Panc1 (cell line): ENCODE measurements at places on chromosomes 1 and 21. TPM values are rescaled to one million over a fixed set of nuclear protein-coding genes. Genes with fewer than 3 reads are reported as not detected.
A peak's percentile ranks its signal among the peaks of the same experiment; 100 is the strongest.

DNA sequence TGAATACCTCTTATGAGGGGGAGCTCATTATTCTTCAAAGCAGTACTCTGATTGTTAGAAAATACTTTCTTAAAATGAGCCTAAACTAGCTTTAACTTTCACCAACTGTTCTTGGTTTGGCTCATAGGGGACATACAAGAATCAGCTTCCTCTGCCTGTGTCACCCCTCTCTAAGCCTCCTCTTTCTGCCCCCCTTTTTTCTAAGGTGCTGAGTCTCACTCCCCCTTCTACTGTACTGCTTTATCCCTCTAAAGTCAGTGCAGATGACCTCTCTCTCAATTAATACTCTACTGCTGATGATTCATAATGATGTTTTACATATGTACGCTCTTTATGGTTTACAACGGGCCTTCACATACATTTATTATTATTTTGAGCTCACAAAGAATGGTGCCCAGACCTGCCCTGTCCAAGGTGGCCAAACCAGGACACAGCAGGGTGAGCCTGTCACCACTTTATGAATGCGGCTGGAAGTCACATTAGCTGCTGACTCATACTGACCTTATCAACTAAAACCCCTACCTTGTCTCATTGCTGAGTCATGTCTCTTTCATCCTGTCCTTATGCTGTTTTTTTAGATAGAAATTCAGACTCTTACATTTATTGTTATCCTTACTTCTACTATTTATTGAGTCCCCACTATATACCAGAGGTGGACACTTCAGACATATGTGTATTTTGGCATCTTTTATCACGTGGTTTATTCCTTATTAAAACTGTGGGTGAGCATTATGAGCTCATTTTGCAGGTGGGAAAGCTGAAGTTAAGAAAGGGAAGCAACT, 126.9 kb downstream of the RNF220 start:
- no peaks in the 10 kb centered on the region for H3K27me3 ChIP-seq
- no peak for DNase-seq
- H3K36me3 ChIP-seq, result no peaks in the 10 kb centered on the region
- no peak overlapping the region for H3K4me3 ChIP-seq
- H3K4me1 ChIP-seq, result peaks cover 15% of the 10 kb centered on the region

- peaks cover 34% of the 10 kb centered on the region for H3K4me1 ChIP-seq
- peak overlapping the region; percentile 98 for H3K27ac ChIP-seq
- H3K27me3 ChIP-seq, result no peaks in the 10 kb centered on the region
- H3K4me3 ChIP-seq, result peak overlapping the region; percentile 70
These were observed 905 bp downstream of the LIX1L start for GRCh38 chr1:145956781-145957442.

DNA sequence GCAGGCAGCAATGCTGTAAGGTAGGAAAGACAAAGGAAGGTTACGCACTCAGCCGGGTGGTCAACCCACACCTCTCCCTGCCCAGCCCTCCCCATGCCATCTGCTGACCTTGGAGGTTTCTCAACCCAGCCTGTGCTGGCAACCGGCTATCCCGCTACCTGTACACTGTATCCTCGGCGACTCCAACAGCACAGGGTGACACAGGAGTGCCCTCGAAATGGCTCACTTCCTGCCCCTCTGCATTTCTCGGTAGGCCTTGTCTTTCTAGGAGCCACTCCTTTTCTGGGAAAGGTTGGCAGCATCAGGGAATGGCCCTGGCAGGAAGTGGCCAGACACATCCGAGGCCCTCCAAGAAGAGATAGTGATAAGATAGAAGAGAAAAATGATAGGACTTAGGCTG, 124.0 kb downstream of the PROX1 start:
- no peak overlapping the region for H3K27ac ChIP-seq
- no peaks in the 10 kb centered on the region for H3K27me3 ChIP-seq
- no peaks in the 10 kb centered on the region for H3K36me3 ChIP-seq
- H3K4me1 ChIP-seq, result no peaks in the 10 kb centered on the region; the same call in none of the 2 replicates

DNA sequence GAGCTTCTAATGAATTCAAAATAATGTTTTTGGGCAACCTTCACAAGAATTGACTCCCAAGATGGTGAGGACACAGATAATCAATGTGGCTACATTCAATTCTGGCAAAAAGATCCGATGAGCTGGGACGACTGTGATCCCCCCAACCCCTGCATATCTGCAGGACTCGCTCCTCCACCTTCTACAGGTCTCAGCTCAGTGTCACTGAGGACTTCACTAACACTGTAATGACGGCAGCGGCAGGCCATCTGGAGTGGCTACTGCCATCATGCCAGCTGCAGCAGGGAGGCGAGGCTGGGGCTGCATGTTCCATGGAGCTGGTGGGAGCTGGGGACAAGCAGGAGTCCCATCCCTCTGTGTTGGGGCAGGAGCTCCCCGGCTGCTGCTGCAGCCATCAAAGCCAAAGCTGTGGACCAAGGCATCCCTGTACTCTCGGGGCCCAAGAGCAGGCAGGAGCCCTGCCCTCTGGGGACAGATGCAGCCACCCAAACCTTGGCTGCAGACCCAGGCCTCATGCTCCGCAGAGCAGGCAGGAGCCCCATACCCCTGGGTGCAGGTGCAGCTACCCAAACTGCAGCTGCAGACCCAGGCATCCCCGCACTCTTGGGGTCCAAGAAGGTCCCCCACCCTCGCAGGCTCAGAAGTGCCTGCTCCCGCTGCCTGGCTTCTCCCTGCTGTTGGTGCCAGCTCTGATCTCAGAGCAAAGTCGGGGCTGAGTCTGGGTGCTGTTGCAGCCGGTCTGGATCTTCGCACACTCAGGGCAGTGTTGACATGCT, 12.2 kb upstream of the DHRS3 start:
- DNase-seq, result no peak
- no peaks in the 10 kb centered on the region for H3K27me3 ChIP-seq
- no peak overlapping the region for H3K4me3 ChIP-seq
- H3K27ac ChIP-seq, result no peak overlapping the region

GRCh38 chr1:162279136-162279498, 97.5 kb downstream of the SPATA46 start:
- no peak overlapping the region for H3K4me3 ChIP-seq
- no peaks in the 10 kb centered on the region for H3K27me3 ChIP-seq
- H3K4me1 ChIP-seq, result peaks cover 36% of the 10 kb centered on the region

- H3K27ac ChIP-seq, result 0 out of 2 replicates have a peak overlapping the region, but pooled peaks have one; percentile 7
- no peak overlapping the region for H3K4me3 ChIP-seq
- no peaks in the 10 kb centered on the region for H3K27me3 ChIP-seq
- no peaks in the 10 kb centered on the region for H3K36me3 ChIP-seq
- no peak for DNase-seq
- no peaks in the 10 kb centered on the region for H3K4me1 ChIP-seq
These were observed 148.1 kb downstream of the NRIP1 start for GRCh38 chr21:14916676-14917141.

- H3K36me3 ChIP-seq, result no peaks in the 10 kb centered on the region
- H3K27me3 ChIP-seq, result no peaks in the 10 kb centered on the region
- H3K27ac ChIP-seq, result no peak overlapping the region
- no peak overlapping the region for H3K4me3 ChIP-seq
These were observed 62.3 kb downstream of the ZNF644 start for GRCh38 chr1:90959352-90960206.

- no peaks in the 10 kb centered on the region for H3K4me1 ChIP-seq
- H3K27me3 ChIP-seq, result no peaks in the 10 kb centered on the region
- no peak for DNase-seq
These were observed 70.2 kb upstream of the S1PR1 start for GRCh38 chr1:101166583-101167120.

DNA sequence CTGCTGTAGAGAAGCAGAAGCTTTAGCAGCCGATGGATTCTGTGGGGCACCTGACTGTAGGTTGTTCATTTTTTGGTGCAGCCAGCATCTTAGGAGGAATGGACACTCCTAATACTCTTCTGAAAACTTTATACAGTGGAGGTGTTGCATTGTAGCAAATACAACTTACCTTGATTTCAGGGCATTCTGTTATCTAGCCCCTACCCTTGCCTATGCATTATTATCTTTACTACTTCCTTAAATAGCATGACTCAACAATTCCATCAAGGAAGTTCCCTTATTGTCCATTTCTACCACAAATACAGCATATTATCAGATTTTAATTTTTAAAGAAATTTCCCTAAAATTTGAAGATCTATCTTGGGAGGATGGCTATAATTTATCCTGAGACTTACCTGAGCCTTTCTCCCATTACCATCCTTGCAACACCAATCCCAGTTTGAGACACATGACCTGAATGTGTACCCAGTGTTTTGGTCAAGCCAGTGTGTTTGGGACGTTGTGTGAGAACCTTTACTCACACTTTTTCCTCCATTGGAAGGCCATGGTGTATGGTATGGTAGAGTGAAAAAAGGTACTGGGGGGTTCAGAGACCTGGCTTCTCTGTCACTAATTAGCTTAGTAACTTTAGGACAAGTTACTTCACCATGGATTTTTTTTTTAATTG, 9.2 kb downstream of the POU2F1 start:
- no peak overlapping the region for H3K27ac ChIP-seq
- DNase-seq, result no peak
- no peak overlapping the region for H3K4me3 ChIP-seq
- H3K36me3 ChIP-seq, result no peaks in the 10 kb centered on the region
- H3K4me1 ChIP-seq, result peaks cover 22% of the 10 kb centered on the region; the same call in 1 of the 2 replicates
- no peaks in the 10 kb centered on the region for H3K27me3 ChIP-seq

DNA sequence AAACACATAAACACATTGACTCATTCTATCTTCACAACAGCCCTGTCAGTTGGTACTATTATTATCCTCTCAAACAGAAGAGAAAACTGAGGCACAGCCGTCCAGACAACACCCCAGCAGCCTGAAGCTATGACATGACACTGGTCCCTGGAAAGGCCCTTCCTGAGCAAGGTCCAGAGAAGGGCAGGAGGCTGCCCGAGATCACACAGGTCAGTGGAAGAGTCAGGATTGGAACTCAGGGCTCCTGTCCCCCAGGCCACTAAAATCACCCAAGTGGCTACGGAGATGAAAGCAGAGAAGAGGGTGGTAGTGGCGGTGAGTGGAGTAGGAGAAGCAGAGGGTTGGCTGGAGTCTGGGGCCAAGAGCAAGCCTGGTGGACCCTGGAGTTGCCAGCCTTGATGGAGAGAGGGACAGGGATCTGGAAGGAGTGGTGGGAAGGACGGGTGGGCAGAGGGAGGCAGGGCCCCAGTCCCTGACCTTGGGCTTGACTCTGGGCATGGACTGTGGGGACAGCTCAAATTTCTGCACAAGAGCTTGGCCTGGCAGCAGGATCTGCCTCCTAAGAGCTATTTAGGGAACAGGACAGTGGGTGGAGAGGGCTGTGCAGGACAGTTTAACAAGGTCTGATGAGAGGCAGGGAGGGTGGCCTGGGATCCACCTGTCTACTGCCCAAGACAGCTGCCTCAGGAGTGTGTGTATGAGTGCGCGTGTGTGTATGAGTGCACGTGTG, 15.8 kb downstream of the MYOM3 start:
- DNase-seq, result no peak
- H3K27me3 ChIP-seq, result no peaks in the 10 kb centered on the region
- no peak overlapping the region for H3K27ac ChIP-seq
- no peaks in the 10 kb centered on the region for H3K36me3 ChIP-seq

- no peak overlapping the region for H3K4me3 ChIP-seq
- no peak overlapping the region for H3K27ac ChIP-seq
- no peaks in the 10 kb centered on the region for H3K36me3 ChIP-seq
- no peaks in the 10 kb centered on the region for H3K4me1 ChIP-seq
- DNase-seq, result no peak
- H3K27me3 ChIP-seq, result no peaks in the 10 kb centered on the region
These were observed 500.7 kb upstream of the NFIA start for GRCh38 chr1:60581455-60582220.

DNA sequence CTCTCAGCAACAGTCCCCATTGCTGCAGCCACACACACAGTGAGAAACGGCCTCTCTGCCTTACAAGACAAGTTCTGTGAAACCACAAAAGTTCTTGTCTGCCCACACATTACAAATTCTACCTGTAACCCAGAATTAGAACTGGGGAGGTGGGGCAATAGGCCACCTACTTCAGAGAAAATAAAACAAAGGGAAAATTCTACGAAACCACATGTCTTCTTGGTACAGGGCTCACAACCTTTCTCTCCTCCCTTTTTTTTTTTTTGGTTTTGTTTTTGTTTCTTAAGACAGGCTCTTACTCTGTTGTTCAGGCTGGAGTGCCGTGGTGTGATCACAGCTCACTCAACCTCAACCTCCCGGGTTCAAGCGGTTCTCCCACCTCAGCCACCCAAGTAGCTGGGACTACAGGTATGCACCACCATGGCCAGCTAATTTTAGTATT, 30.2 kb downstream of the LPAR3 start:
- H3K27me3 ChIP-seq, result no peaks in the 10 kb centered on the region
- no peaks in the 10 kb centered on the region for H3K36me3 ChIP-seq
- no peaks in the 10 kb centered on the region for H3K4me1 ChIP-seq
- H3K4me3 ChIP-seq, result no peak overlapping the region
- no peak overlapping the region for H3K27ac ChIP-seq

DNA sequence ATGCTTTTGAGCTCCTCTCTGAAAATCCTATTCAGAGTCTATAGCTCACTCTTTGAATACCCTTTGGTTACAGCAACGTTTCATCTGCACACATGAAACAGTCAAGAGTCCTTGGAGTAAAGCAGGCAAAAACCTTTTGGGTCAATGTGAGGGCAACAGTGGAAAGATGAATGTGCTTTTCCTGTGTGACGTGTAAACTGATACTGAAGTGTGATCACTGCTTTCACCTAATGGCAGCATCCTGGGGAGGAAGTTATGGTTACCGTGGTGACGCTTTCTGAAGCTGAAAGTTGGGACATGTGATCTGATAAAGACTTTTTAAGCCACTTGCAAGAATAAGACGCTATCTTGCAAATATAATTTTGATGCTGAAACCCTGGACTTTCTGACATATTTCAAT, 160.0 kb downstream of the SEC16B start:
- H3K27ac ChIP-seq, result no peak overlapping the region
- no peaks in the 10 kb centered on the region for H3K27me3 ChIP-seq
- no peaks in the 10 kb centered on the region for H3K36me3 ChIP-seq
- H3K4me1 ChIP-seq, result no peaks in the 10 kb centered on the region
- DNase-seq, result no peak

DNA sequence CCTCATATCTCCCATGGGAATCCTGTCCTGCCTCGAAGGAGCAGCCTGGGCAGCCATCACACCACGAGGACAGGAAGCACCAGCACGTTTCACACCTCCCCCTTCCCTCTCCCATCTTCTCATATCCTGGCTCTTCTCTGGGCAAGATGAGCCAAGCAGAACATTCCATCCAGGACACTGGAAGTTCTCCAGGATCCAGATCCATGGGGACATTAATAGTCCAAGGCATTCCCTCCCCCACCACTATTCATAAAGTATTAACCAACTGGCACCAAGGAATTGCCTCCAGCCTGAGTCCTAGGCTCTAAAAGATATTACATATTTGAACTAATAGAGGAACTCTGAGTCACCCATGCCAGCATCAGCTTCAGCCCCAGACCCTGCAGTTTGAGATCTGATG, 8.7 kb downstream of the SLAMF8 start:
- H3K4me3 ChIP-seq, result no peak overlapping the region
- no peak overlapping the region for H3K27ac ChIP-seq
- no peaks in the 10 kb centered on the region for H3K4me1 ChIP-seq
- no peaks in the 10 kb centered on the region for H3K36me3 ChIP-seq
- no peak for DNase-seq
- H3K27me3 ChIP-seq, result no peaks in the 10 kb centered on the region

THBS3 gene
- total RNA-seq, result 35.9 TPM

NBPF4 gene
- total RNA-seq, result not detected

SYTL1 gene
- 2.4 TPM for total RNA-seq

MAP10 gene
- 1.5 TPM for total RNA-seq

ALPL gene
- 0.82 TPM for total RNA-seq

C1orf53 gene
- total RNA-seq, result 7.2 TPM

S100B gene
- not detected for total RNA-seq

CYP4Z1 gene
- total RNA-seq, result not detected

NBPF10 gene
- total RNA-seq, result 2.8 TPM

SLC6A17 gene
- 5.7 TPM for total RNA-seq

PLA2G4A gene
- total RNA-seq, result not detected
